ENCODE measurements at places on chromosomes 6 and 20. TPM values are rescaled to one million over a fixed set of nuclear protein-coding genes. Genes with fewer than 3 reads are reported as not detected.

C6orf58 gene
- not detected for total RNA-seq

CSNK2A1 gene
- 269 TPM for total RNA-seq

DNA sequence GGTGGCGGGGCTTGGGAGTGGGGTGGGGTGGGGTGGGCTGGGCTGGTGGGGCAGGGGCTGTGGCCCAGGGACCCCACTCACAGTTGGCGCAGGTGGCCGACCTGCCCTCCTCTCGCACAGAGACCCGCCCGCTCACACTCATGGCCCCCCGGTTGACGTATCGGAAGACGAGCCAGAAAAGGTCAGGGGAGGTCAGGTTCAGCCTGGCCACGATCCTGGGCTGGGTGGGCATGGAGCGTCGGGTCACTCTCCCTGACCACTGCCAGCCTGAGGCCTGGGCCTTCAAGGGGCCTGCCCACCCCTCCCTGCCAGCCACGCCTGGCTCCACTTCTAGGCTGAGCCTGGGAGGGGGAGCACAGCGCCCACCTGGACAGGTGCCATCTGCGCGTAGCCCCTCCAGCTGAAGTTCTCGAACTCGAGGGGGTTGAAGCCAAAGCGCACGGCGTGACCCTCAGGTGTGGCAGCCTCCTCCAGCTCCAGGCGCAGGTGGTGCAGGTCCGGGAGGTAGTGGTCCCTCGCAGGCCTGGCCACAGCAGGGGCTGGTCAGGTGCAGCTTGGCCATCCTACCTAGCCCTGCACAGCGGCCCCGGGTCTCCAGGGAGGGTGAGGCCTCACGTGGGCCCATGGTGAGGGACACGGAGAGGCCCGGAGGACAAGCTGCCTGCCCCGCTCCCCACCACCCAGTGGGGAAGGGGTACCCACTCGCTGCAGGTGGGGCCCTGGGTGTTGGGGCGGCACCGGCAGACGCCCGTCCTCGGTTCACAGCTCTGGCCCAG, 31.2 kb downstream of the ADRM1 start:
- DNase-seq = no peak

SLC22A2 gene
- not detected for total RNA-seq

GRCh38 chr6:36371211-36371610, 16.3 kb downstream of the ETV7 start:
- DNase-seq = no peak

ANGPT4 gene
- not detected for total RNA-seq

DNA sequence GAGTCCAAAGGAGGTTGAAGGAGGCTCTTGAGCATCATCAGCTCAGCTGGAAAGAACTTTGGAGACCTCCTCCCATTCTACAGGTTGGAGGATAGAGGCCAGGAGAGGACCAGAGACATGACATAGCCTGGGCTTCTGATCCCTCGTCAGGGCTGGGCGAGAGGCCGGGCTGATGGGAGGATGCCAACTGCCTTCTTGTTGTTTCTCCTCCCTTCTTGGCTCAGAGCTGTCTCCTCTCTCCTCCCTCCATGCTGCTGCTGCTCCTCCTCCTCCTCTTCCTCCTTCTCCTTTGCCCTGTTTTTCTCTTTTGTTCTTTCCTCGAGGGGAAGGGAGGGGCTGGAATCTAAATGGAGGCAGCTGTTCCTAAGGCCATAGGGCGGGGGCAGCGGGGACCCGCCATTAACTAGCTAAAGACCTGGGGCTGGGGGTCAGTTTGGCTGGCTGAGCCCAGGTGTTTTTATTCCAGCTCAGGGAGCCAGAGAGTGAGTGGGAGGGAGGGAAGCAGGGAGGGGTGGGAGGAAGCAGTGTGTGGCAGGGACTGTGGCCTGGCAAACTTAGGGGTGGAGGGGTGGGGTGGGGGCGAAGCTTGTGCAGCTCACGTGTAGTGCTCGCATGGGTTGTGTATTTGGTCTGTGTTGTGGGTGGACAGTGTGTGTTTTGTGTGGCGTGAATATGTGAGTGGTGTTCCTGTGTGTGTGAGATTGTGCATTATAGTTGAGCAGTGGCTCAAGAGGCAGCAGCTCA, 84.8 kb downstream of the CD40 start:
- no peak for DNase-seq

DNA sequence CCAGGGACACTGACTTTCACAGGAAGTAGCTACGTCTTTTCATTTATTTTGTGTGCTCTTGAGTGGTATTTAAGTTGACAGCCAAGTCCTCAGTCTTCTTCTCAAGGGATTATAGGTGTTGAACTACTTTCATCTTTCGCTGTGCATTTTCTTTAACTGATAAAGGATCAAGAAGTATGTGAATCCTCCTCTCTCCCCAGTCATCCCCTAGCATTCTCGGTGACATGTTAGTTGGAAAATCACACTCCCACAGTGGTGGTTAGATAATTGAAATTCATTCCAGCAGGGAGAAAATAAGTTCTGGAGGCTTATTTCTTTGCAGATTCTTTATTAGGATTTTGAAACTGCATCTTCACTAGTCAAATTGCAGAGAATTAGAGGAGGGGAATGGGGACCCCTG, 569.4 kb downstream of the MEI4 start:
- DNase-seq = no peak

RFX6 gene
- total RNA-seq = not detected

DNA sequence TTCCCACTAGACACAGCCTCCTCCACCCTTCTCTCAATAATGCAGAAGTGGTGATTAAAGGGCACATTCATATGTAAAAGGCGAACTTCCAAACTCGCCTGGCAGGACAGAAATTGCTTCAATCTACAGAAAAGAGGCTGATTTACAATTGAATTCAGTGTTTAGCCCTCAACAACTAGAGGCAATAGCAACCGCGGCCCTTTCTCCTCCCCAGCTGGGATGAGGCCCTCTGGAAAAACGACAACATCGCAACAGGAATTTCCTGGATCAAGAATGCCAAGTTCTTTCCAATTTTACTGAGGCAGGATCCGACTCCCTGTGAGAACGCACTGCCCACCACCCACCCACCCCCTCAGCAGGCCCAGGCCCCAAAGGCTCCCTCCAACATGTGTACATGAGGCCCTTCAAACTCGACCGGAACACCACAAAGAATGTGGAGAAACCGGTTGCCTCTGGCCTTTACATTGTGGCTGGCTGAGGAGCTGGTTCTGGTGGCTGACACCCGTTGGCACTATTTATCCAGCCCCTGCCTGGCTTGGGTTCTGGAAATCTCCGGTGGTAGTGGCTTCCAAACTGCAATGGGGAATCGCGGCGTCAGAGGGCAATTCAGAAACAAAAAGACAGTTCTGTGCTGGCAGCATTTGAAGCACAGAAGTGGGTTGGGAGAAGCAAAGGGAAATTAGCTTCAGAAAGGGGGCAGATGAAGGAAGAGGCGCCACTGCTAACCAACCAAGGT, 36.8 kb downstream of the ZMYND8 start:
- DNase-seq = peak; percentile 69

- DNase-seq = no peak
Observed at GRCh38 chr20:3421985-3422384, 14.5 kb upstream of the DNAAF9 start.

DNA sequence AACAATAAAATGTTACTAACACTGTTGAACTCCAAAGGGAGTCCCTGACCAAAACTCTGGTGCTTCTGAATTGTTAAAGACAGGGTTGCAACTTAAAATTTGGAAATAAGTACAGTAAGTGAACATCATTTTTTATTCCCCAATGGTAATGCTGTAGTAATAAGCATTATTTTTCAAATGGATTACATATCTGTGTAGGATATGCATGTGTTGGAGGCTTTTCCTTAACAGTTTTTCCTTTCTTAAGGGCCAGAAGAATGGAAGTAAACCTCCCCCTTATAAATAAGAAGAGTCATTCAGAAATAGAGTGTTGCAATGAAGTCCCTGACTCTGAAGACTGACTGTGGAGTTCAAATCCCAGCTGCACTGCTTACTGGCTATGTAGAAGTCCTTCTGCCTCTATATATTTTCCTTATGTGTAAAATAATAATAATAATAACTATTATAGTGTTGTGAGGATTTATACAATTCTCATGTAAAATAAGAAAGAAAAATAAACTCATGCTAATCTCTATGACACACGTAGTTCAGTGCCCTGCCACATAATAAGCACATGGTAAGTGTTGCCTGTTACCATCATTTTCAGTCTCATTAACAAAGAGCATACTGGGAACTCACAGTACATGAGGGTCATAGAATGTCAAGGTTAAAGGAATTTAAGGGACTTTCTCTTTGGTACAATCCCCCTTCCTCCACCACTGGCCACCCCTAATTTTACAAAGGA, 129.8 kb upstream of the SMLR1 start:
- no peak for DNase-seq

TFAP2C gene
- total RNA-seq = 7.5 TPM

DNA sequence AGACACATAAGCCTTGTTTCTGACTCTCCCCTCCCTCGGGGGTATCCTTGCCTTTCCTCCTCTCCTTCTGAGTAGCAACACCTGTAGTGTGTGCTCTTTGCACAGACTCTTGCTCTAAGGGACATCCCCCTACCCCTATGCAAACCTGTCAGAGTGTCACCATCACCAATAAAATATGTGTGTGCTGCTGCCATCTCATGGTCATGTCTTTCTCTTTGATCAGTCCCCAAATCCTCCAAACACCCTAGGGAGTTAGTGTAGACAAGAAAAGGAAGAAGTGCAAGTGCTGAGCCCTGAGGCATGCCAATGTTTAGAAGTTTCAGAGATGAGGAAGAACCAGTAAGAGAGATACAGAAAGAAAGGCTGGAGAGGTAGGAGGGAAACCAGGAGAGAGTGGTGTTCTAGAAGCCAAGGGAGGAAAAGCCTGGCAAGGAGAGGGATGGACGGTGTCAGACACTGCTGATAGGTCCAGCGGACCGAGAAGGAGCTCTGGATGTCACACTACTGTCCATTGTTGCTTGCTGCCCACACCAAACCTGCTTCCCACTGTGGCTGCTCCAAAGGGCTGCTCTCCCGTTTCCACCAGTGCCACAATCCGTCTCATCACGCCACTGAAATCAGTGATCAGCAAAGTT, 16.4 kb downstream of the TRMT6 start:
- DNase-seq = peak; percentile 52

TSPO2 gene
- total RNA-seq = not detected

DNA sequence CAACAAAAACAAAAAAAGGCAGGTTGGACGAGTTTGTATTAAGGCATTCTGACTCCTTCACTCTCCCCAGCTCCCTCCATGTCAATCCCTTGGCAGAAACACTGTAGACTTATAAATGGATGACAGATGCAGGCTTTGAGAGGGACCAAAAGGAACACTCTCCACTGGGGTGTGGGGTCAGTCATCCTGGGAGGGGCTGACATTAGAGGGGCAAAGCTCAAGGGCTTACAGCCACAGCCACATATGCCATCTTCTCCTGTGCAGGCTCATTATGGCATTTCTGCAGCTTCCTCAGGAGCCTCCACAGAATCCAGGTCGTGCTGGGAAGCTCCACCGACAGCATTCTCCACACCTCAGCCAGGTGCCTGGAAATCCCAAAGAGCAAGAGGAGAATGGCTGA, 33.0 kb upstream of the RBL1 start:
- DNase-seq = no peak

NSFL1C gene
- total RNA-seq = 85.5 TPM

TRIM15 gene
- total RNA-seq = not detected

FKBP1C gene
- total RNA-seq = 1.1 TPM

GRCh38 chr6:48765352-48765961, 654.5 kb upstream of the PTCHD4 start:
- peak; percentile 77 for DNase-seq

HSPA12B gene
- total RNA-seq = 0.05 TPM

PTPRT gene
- not detected for total RNA-seq

- DNase-seq = no peak
Observed at GRCh38 chr6:147304016-147304415, 99.8 kb downstream of the STXBP5 start.

- DNase-seq = no peak
Observed at GRCh38 chr6:30707281-30707850, 9.7 kb downstream of the MDC1 start.

- DNase-seq = peak; percentile 73
Observed at GRCh38 chr20:35302421-35303335, 10.5 kb upstream of the FAM83C start.

DNA sequence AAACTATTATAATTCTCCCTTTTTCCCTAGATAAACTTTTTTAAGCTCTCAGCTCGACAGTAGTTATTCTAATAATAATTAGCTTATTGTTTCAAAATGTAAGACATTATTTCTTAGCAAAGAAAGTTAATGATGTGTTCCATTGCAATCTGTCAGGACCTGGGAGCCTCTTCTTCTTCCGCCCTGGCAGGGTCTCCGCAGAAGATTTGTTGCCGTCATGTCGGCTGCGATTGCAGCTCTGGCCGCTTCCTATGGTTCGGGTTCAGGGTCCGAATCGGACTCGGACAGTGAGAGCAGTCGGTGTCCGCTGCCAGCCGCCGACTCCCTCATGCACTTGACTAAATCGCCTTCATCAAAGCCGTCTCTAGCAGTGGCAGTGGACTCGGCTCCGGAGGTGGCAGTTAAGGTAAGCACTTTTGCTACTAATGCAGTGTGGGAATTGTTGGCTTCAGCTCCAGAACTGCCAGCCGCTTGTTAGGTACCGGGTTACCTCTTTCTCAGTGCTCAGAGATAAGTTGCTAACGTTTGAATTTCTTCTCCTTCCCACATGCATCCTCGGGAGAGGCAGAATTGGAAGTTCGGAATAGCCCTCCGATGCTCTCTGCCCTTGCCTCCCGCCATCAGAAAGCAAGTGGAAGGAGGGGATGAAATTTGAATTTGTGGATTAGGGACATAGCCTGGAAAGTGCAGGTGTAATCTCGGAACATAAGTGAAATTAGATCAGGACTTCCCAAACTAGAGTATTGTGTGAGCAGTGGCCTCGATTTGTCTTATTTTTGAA, at the start of gene CDC40:
Gene CDC40 (plus strand): TSS at position 200 of the 781 bp plus-strand sequence. CDS start 18 bp downstream, at position 218.
- DNase-seq = no peak

- no peak for DNase-seq
Observed at GRCh38 chr6:153831350-153832078, 207.5 kb upstream of the OPRM1 start.

SLC52A3 gene
- total RNA-seq = 0.57 TPM

DNA sequence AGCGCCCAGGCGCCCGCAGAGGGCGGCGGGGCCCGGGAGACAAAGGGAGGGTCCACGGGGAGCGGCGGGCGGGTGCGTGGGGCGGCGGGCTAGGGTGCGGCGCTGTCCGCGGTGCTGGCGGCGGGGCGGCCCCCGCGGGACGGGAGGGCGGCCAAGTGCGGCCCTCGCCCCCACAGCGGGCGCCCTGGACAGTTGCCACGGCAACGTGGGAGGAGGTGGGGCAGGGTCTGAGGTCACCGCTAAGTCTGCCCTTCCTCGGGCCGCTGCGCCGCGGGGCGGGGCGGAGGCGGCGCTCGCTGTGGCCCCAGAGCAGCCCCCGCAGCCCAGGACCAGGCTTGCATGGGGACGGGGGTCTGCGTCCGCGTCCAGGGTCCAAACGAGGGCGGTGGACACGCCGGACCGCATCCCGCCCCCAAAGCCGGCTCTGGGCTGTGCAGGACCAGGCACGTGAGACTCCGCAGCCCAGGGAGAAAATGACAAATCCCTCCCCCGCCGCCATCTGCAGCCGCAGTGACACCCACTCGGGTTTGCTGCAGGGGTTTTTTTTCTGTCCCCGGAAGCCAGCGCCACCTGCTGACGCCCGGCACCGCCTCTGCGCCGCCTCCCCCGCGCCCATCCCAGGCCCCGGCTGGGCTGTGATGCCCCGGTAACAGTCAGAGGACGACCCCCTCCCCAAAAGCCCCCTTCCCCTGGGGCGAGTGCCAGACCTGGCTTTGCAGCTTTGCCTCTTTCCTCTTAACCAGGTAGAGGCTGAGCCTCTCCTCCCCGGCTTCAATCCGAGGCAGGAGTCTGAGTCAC, 36.8 kb downstream of the YTHDF1 start:
- peak; percentile 54 for DNase-seq

GRCh38 chr6:36824253-36824652, 15.0 kb downstream of the CPNE5 start:
- DNase-seq = no peak

BANF2 gene
- not detected for total RNA-seq

- no peak for DNase-seq
Observed at GRCh38 chr6:14040042-14040441, 77.5 kb upstream of the CD83 start.

Measured in M059J (cell line).